Cerebellar nuclear complex (tissue), 1 donor: ENCODE measurements at places on chromosomes 3 and 15.

DNA sequence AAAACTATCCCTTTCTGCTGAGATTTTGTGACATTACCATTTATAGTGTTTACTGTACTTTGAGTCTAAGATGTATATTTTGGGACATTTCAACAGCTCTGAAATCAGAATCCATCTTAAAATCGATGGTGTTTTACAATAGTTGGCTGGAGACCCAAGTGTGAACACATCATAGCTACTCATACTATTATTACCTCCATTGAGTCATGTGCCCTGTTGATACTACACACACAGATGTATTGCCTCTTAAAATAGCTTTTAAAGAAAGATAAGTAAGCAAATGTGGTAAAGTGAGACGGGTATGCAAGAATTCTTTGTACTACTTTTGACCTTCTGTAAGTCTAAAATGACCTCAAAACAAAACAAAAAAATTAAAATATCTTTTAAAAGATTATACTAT, 6.7 kb downstream of the LMOD3 start:
- DNase-seq, result no peak

DNA sequence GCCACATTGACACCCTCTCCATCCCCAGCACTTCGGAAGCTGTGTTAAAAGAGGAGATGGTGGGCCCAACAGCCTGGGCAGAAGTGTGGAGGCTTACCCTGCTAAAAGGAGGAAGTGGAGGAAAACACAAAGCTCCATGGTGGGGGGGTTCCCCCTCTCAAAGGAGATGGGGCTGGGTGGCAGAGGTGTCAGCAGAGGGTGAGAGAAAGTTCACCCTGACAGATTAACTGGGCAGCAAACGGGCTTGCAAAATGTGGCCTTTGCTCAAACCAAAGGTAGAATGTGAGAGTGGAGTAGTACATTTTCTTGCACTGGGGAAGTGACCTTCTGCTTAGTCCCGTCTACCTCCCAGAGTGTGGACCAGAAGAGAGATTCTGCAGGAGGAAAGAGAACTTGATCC, 44.7 kb downstream of the MYO1E start:
- DNase-seq, result no peak

- DNase-seq, result no peak
Observed at GRCh38 chr3:180036671-180037455, at the start of gene PEX5L. Gene PEX5L, minus strand, starts transcription at chr3:180036937. Its CDS starts 338 bp downstream, at chr3:180036599.

GRCh38 chr15:63114465-63114864, 7.2 kb upstream of the LACTB start:
- DNase-seq, result no peak

GRCh38 chr15:65037309-65037708, 7.9 kb upstream of the MTFMT start:
- DNase-seq, result no peak

- no peak for DNase-seq
Observed at GRCh38 chr3:94406595-94406994, 343.7 kb downstream of the NSUN3 start.
